Activated CD4-positive, alpha-beta T cell treated with anti-CD3 and anti-CD28 coated beads for 48 hours (primary cell): ENCODE measurements at places on chromosomes 16 and 17.

- no peak for DNase-seq
These were observed 364.1 kb upstream of the ASIC2 start for GRCh38 chr17:33657181-33657580.

GRCh38 chr17:2876467-2876866, 80.2 kb downstream of the RAP1GAP2 start:
- DNase-seq, result no peak

- DNase-seq, result no peak
These were observed 665.2 kb upstream of the CDH8 start for GRCh38 chr16:62701426-62701825.

DNA sequence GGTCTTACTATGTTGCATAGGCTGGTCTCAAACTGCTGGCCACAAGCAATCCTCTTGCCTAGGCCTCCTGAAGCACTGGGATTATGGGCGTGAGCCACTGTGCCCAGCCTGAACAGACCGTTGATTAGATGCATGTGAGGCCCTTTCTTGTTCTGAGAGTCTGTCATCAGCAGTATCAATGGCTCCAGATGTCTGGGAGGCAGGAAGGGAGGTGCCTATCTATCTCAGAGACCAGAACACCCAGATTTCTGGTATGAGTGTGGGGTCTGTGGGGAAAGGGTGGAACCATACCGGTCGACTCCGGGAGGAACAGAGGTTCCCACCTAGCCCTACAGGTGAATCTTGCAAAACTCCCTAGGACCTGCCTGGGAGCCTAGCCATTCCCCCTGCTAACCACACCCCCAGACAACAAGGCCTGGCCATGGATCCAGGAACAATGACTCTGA, 71.7 kb downstream of the PRKCB start:
- no peak for DNase-seq

- DNase-seq, result no peak
These were observed 420.4 kb downstream of the WWOX start for GRCh38 chr16:78519896-78520295.

- DNase-seq, result no peak
These were observed 8.0 kb upstream of the KRTAP4-12 start for GRCh38 chr17:41131979-41132378.

DNA sequence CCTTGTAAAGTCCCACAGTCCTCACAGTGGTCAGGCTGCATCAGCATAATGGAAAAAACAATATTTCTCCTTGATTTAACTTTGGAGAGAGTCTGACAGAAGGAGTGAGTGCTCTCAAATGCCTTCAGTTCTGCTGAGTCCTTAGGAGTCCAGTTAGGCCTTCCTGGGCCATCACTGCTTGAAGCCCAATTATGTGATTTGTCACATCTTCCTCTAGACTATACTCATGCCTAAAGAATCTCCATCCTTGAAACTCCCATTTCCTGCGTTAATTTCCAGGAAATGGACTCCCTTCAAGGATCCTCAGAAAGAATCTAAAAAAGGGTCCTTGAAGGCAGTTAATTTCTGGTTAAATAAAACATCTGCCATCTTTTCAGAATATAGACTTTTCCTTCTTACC, 52.8 kb downstream of the SLFN5 start:
- no peak for DNase-seq

GRCh38 chr17:11855306-11855705, 142.0 kb downstream of the ZNF18 start:
- no peak for DNase-seq

DNA sequence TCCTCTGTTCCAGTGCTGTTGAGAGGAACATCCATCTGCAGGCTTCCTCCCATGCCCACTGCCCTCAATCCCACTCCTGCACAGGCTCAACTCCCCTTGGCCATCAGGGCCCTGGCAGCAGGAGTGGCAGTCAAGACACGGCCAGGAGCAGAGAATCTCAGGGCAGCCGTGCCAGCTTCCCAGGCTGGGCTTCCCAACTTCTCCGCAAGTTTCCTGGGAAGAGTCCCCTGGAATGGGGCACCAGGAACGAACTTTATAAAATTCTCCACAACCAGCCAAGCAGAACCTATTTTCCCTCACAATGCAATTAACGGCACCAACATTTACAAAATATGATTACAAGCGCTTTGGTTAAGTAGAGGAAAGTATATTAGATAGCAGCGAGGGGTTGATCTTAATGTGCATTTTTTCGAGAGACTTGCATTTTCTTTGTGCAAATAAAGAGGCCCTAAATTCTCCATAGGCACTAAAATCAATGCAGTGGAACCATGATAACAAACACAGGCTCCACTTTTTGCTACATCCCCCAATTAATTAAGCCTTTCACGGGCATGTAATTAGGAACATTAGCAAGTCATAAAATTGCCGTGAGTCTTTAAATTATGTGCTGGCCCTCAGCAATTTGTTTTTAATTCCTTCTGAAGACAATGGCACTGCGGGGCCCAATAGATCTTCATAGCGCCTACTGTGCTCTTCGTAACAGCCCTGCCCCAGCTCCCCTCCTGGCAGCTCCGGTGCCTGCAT, 99.9 kb upstream of the LHX1 start:
- DNase-seq, result no peak

GRCh38 chr16:83588070-83588469, 219.7 kb upstream of the HSBP1 start:
- no peak for DNase-seq
